ENCODE measurements at places on chromosomes 1 and 21.
A peak's percentile ranks its signal among the peaks of the same experiment; 100 is the strongest.

DNA sequence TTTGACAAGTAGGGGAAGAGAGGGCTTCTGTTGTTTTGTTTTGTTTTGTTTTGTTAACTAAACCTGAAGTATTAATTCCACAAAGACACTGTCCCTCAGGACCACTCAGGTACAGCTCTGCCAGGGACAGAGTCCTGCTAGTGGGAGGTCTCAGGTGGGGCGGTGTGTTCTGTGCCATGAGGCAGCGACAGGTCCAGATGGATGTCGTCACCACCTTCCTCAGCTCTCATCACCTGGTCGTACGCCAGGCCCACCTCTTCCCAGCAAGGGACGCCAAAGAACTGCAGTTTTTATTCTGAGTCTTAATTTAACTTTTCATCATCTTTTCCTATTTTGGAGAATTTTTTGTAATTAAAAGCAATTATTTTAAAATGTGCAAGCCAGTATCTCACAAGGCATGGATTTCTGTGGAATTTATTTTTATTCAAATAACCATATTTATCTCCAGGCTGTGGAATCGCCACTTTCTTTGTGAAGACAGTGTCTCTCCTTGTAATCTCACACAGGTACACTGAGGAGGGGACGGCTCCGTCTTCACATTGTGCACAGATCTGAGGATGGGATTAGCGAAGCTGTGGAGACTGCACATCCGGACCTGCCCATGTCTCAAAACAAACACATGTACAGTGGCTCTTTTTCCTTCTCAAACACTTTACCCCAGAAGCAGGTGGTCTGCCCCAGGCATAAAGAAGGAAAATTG, 62.5 kb downstream of the POFUT2 start:
- no peak for DNase-seq

- DNase-seq: no peak
Observed at GRCh38 chr1:99749504-99750347, 16.7 kb downstream of the FRRS1 start.

DNA sequence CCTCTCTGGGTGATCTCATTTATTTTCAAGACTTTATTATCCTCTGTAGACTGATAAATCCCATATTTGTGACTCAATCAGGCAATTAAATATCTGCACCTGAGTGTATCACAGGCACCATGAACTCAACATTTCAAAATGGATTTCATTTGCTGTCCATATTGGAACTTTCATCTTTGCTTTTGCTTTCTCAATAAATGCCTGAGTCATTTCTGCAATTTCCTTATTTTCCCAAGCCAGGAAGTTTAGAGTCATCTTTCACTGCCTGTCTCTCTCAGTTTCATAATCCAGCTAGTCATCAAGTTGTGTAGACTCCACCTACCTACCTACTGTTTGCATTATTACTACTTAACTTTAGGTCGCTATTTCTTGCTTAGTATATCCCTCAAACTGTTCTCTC, 540.9 kb downstream of the LMO4 start:
- DNase-seq: peak; percentile 21

GRCh38 chr1:221701570-221702186, 40.2 kb downstream of the DUSP10 start:
- no peak for DNase-seq

GRCh38 chr1:8603220-8603616, 214.2 kb downstream of the RERE start:
- DNase-seq: no peak

DNA sequence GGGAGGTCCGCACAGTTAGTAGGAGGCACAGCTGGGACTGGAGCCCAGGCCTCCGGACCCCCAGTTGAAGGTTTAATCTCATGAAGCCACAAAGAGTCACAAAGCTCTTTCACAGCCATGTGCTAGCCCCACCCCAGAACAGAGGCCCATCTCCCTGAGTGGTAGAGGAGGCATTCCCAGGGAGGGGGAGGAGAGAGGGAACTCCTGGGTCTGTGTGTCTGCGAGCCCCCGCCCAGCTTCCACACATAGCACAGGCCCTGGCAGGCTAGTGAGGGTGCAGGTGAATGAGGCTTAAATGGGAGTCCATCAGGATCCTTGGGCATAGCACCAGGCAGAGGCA, 197.8 kb downstream of the MATN1 start:
- DNase-seq: no peak

- no peak for DNase-seq
Observed at GRCh38 chr21:27839512-27840115, 872.7 kb upstream of the ADAMTS5 start.

DNA sequence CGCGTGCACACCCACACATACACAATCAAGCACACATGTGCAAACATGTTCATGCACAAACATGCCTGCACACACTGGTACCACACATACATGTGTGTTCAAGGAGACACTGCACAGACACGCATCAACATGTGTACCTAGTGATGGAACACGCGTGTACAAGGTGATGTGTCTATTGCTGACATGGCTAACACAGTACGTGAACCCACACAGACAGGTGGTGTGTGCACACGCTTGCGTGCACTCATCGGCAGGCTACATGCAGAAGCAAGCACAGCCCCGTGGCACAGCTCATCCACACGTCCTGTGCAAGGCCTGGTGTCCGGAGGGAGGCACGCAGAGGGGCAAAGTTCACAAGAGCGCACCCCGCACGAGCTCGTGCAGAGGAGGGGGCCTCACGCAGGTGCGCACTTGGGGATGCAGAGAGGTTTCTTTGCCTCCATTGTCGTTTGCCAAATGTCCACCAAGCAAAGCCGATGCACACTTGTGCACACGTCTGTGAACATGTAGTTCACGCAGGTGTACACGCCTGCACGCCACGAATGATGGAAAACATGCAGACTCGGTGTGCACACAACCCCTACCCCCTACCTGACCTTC, 969 bp downstream of the ACAP3 start:
- no peak for DNase-seq

DNA sequence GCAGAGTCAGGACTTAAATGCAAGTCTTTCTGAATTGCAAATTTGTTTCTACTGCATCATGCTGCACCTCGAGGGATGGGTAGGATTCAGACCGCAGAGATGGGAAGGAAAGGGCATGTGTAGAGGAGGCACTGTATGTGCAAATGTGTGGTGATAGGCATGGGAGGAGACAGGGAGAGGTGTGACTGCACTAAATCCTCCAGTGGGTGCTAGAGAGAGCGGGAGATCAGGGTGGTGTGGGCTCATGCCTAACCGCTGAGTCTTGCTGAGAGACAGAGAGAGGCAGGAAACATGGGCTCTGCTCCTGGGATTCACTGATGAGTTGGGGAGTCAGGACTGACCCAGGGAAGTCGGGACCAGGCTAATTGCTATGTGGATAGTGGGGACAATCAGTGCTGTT, 61.1 kb downstream of the PTPRU start:
- DNase-seq: no peak

- no peak for DNase-seq
Observed at GRCh38 chr1:38444770-38445442, 398.3 kb upstream of the POU3F1 start.

DNA sequence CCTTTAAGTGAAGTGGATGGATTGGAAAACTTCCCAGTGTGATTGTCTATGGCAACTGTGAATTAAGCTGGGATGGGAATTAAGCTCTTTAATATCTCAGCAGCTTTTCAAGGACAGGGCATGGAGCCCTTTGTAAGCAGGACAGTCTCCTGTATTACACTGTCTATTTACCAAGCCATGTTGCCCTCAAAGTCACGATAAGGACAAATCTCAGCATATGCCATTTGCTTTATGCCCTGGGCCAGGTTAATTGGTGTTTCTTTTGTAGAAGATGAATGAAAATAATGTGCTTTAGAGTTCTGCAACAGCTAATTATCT, 17.6 kb downstream of the UTP25 start:
- DNase-seq: no peak

GRCh38 chr1:57423135-57423655, 665 bp downstream of the DAB1 start:
- peak; percentile 26 for DNase-seq

DNA sequence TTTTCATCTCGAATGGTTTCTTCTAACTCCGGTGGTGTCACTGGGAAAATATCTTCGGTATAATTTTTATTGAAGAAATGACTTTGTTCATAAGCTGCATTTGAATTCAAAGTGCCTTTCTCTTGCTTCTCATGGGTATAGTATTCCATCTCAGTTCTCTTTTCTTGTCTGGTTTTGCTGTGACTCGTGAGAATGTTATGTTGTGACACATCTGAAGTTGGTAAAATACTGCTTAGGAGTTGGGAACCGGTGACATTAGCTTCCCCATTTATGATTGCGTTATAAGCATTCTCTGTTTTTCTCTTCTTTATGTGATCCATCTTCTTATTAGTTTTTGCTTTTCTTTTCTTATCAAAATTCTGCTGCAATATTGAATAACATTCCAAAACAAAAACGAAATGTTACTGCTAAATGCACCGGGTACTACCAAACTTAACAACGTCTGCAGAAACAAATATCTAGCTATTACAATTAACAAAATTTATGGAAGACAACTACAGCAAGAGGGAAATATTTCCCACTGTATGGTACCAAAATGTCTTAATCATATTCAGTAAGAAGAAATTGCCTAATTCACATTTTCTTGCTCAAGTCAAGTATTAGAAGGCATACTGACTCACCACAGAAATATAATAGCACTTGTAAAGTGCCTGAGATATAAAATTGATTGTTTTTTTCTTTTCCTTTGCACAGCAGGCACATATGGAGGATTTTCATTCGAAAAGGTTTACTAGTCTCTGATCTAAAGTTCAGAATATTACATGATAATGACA, 15.5 kb downstream of the LRIF1 start:
- DNase-seq: no peak

DNA sequence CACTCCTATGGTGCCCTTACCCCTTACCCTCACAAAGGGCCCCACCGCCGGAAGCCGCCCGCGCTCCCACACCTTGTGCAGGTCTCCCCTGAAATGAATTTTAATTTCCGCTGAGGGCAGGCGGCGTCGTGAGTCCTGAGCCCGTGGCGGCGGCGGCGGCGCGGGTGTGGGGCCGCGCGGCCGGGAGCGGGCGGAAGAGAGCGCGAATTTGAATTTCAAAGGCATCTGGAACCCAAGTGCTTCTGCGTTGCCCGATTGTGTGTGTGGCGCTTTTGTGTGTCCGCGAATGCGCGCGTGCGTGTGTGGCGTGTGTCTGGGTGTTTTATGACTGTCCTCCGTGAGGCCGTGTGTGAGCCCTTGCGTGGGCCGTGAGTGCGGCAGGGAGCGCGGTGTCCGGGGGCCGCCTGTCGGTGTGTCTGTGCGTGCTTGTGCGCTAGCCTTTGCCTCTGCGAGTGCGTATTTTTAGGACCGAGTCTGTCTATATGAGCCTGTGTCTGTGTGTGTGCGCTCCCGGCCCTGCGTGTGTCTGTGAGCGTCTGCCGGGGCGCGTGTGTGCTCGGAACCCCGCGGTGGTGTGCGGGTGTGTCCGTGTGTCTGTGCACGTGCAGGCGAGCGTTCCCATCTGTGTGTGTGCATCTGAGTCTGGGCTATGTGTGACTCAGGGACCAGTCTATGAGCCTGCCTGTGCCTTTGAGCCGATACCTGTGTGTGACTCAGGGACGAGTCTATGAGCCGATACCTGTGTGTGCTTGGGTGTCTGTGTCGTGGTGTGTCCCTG, 7.9 kb upstream of the ADGRB2 start:
- no peak for DNase-seq

DNA sequence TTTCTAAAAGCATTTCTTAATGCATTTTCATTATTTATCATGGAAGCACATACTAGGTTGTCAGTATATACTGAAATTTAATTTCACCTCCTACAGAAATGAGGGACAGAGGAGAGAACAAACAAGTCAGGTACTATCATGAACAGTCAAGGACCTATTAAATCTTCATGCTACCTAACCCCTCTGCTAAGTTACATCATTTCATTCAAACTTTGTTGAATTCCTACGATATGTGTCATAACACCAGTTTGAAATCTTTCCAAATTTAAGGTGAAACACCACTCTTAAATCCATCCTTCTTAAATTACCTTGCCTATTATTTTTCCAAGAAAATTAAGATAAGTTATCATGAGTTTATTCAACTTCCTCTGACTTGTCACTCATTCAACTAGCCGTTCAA, 78.9 kb downstream of the DENND1B start:
- peak; percentile 4 for DNase-seq

GRCh38 chr1:179709841-179710329, 33.2 kb upstream of the FAM163A start:
- DNase-seq: no peak

GRCh38 chr1:202565890-202566602, 144.2 kb downstream of the SYT2 start:
- no peak for DNase-seq

- DNase-seq: no peak
Observed at GRCh38 chr1:20410503-20410902, 75.5 kb downstream of the CAMK2N1 start.

- DNase-seq: peak; percentile 51
Observed at GRCh38 chr1:67749844-67750690, 65.1 kb downstream of the GADD45A start.

DNA sequence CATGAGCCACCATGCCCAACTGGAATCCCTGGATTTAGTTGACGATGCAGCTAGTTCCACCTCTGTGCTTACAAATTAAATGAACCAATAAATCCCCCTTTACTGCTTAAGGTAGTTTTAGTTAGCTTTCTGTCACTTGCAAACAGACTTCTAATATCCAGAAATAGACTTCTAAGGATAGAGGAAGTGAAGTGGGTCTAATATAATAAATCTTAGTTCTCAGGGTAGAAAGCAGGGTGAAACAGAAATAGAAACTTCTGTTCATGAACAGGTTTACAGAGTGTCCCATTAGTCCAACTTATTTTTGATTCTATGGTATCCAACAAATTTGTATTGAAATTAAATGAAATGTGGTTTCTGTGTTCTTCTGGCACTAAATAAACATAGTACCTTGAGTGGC, 20.1 kb downstream of the BCAS2 start:
- DNase-seq: no peak

DNA sequence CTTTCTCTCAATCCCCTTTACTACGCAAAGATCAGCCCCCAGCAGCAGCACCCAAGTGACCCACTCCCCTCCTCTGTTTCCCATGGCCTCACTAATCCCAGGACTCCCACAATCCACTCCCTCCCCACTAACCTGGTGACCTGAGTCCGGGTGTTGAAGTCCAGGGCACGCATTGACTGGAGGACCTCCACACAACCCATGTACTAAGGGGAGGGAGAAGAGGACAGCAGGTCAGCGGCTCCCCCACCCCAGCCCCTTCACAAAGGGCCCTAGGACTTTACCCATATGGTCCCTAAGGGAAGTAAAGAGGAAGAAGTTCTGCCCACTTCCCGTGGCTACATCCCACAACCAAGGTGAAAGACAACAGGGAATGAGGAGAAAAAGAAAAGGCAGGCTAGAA, 1.3 kb downstream of the SHC1 start:
- no peak for DNase-seq
